ENCODE measurements at places on chromosomes 16 and 17.
A peak's percentile ranks its signal among the peaks of the same experiment; 100 is the strongest.

- DNase-seq, result peak; percentile 37
Measured at GRCh38 chr16:8572919-8573724, 17.2 kb downstream of the TMEM114 start.

GRCh38 chr16:8822403-8822802, 24.8 kb downstream of the PMM2 start:
- DNase-seq, result no peak

GRCh38 chr17:66946251-66946650, 18.3 kb upstream of the CACNG4 start:
- no peak for DNase-seq

- DNase-seq, result no peak
Measured at GRCh38 chr16:82793528-82794245, 166.9 kb downstream of the CDH13 start.

DNA sequence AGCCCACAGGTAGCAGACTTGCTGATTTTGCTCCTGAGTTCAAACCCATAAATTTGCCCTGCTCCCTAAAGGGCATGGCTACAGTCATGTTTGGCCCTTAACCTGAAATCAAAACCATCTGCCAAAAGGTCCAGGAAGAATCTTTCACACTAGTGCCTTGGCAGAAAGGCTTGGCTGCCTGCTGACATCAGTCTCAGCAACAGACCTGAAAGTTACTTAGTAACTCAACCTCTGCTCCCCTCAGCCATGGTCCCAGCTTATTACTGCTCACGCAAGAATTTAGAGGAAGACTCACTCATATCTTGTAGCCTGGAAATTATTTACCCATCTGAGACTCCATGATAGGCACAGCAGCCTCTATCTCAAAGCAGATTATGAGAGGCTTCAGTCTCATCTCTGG, 98.0 kb upstream of the KIF2B start:
- no peak for DNase-seq

DNA sequence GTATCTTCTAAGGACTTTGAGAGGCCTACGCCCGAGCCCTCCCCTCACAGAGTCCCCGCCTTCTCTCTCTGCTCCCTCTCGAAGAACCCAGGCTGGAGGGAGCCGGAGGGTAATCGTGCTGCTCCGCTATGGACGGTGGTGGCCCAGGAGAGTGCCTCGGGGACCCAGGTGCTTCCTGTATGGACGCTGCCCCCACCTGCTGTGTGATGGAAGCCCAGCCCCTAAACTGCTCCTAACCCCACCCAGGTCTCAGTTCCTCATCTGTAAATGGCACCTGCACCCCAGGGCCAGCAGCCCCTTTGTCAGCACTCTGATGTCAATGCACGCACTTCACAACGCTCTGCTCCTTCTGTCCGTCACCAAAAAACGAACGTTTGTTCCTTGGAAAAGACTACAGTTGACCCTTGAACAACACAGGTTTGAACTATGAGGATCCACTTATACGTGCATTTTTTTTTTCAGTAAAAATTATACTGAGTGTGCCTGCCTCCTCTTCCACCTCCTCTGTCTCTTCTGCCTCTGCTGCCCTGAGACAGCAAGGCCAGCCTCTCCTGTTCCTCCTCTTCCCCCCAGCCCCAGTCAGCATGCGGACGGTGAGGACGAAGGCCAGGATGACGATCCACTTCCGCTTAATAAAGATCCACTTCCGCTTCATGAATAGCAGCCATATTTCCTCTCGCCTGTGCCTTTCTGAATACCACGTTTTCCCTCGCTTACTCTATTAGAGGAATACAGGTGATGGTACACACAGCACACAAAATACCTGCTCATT, 118.3 kb downstream of the BANP start:
- no peak for DNase-seq

DNA sequence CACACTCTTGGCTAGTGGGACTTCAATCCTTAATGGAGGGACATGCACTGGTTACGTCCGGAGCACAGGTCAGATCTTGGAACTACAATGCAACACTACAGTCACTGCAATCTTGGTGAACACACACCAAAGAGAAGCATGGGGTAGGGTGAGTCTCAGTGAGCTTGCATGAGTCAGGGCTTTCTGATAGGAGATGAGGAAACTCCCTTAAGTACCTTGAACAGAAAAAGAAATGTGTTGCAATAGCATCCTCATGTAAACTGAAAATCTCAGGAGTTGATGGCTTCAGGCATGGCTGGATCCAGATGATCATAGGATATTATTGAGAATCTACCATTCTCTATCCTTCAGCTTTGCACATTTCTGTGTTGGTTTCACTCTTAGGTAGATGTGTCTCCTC, 54.1 kb downstream of the CES1 start:
- no peak for DNase-seq

GRCh38 chr17:37206299-37206698, 169.5 kb upstream of the C17orf78 start:
- no peak for DNase-seq

DNA sequence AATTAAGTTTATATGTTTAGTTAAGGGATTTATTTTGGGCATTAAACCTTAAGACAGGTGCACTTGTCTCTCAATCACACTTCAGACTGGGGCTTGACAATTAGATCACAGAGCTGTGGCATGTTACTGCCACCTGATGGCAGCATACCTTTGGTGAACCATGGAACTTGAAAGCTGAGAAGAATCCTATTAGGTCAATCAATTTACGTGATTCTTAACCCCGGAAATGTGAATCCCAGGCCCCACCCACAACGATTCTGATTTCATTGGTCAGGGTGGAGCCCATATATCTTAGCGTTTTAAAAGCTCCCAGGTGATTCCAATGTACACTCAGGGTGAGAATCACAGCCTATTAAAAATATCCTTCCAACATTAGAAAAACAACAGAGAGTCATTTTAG, 91.0 kb downstream of the GSG1L start:
- no peak for DNase-seq

- no peak for DNase-seq
Measured at GRCh38 chr16:66223176-66223780, 143.2 kb upstream of the CDH5 start.

GRCh38 chr17:48037838-48038323, 284 bp upstream of the COPZ2 start:
- DNase-seq, result peak; percentile 32

DNA sequence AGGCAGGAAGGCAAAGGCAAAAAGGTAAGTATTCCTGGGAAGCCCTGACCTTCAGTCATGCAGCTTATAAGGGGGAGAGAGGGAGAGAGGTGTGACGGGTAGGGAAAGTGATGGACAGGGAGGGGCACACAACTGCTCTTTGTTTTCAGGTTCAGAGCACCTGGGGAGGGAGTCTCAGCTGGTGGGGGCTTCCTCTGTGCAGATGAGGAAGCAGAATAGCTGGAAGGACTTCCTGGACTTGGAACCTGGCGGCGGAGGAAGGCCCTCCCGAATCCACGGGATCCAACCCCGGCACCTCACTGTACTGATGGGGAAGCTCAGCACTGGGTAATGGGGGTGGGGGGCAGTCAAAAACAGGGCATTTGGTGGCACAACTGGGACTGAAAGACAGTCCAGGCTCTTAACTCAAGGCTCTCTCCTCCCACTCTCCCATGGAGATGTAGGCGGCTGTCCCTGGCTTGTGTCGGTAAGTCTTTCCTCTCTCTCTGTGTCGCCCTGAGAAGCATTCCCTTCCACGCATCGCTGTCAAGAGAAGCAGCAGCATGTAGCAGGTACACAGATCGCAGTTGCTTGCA, 11.9 kb upstream of the PITPNM3 start:
- DNase-seq, result no peak

GRCh38 chr16:85641776-85642176, 28.7 kb downstream of the GSE1 start:
- DNase-seq, result no peak

GRCh38 chr16:80014241-80014939, 413.9 kb upstream of the MAF start:
- no peak for DNase-seq

GRCh38 chr16:380762-381011, 1.1 kb downstream of the PGAP6 start:
- no peak for DNase-seq

DNA sequence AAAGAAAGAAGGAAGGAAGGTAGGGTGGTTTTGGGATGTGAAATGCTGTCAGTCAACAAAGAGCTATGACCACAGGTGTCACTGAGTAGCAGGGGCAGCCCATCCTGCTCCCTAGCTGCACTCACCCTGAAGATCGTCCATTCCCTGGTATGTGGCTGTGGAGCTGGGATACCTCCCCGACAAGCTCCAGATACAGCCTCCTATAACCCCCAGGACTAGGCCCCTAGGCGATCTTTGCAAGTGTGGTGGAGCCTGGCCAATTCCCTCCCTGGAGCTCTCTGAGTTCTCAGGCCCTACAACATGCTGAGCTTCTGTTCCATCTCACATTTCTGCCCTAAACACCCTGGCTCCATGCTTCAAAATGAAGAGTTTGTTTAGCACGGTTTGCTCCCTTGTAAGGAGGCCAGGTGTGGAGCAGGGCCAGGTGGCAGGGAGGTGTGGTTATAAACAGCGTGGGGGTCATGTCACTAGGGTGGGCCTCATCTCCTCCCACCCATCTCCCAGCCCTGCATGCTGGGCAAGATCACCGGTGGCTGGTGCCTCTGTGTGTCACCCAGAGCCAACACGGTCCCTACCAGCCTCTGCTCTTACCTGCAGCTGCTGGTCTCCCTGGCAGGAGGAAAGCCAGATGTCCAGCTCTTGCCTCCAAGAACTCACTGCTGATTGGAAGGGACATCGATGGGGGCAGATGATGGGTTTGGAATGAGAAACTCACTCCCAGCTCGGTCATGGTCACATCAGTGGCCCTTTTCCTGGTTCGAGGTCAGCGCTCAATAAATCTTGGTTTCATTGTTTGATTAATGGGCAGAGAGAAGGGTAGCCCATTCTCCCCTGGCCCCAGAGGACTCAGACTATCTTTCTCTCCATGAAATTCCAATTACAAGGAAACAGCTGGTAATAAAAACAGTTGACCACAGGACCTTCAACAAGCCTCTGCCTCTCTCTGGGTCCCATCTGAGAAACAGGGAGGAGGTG, 511.0 kb upstream of the CDH5 start:
- DNase-seq, result no peak

- DNase-seq, result no peak
Measured at GRCh38 chr16:53501216-53501859, 1.7 kb downstream of the AKTIP start.

GRCh38 chr17:59877965-59878364, 14.8 kb downstream of the TUBD1 start:
- no peak for DNase-seq

DNA sequence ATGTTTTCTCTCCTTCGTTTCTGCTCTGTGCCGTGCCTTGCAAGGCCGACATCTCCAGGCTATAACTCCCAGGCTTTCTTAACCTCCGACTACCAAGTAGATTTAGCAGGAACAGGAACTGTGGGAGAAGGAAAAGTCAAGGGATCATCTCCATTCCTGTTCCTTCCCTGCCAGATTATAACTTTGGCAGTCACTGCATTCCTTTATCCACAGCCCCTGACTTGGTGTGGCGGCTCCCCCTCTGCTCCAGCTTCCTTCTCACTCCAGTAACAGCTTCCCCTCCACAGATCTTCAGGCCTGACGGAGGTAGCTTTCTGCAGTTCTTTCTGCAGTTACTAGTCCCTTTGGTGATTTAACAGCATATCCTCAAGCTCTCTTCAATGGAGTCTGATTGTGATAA, 234.6 kb upstream of the MON1B start:
- DNase-seq, result peak; percentile 2

- DNase-seq, result no peak
Measured at GRCh38 chr17:1979182-1979985, 45.8 kb downstream of the RTN4RL1 start.

- no peak for DNase-seq
Measured at GRCh38 chr17:19410091-19410490, 941 bp upstream of the RNF112 start.

GRCh38 chr17:34465789-34466188, 102.8 kb upstream of the CCL1 start:
- no peak for DNase-seq

- DNase-seq, result no peak
Measured at GRCh38 chr17:74307984-74308773, 17.8 kb upstream of the KIF19 start.

DNA sequence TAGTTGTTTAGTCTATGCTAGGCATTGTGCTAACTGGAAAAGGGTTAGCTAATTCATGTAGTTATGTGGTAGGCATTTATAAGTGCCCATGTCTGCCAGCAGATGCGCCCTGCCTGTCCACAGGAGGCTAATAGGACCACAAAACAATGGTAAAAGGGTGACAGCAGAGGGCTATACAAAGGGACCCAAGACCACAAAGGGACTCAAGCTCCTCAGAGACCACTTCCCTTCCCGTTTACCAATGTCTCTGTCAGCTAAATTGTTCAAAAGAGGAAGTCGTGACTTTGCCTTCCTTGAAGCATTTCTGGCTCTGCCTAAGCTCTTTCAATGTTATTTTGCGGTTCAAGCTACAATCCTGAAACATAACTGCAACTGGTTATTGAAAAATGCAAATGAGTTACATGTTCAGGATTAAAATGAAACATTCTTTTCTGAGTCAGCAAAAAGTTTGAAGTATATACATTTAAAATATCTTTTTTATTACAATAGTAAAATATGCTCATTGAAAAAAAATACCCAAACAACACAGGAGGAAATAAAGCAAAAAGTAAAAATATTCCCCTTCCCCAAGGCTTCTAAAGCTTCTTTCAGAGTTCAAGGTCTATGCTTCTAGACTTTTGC, 149.2 kb downstream of the MAF start:
- no peak for DNase-seq

GRCh38 chr16:86157616-86158247, 258.8 kb downstream of the IRF8 start:
- no peak for DNase-seq

- no peak for DNase-seq
Measured at GRCh38 chr17:35519439-35519838, 18.0 kb downstream of the SLFN12L start.

Data from right kidney (tissue), 9 donors.